ENCODE measurements at places on chromosomes 5 and 9.

GRCh38 chr9:69620731-69621130, 51.4 kb downstream of the APBA1 start:
- DNase-seq = no peak
- H3K27me3 ChIP-seq = no peaks in the 10 kb centered on the region
- no peaks in the 10 kb centered on the region for H3K36me3 ChIP-seq
- H3K4me1 ChIP-seq = no peaks in the 10 kb centered on the region

DNA sequence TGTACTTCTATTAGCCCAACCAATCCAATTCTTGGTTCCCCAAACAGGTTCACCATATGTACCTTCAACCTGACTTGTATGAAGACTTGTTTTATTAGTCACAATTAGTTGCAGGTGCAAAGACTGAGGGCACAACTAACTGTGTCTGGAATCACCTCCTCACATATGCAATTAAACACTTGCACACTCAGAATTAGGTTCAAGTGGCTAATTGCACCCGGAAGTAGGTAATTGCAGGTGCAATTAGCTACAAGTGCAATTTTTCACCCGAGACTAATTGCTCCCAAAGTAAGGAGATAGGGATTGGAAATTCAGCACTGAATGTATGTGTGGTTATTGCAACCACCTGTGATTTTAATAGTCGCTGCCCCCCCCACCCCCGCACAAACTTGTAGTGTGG, 338.9 kb downstream of the ZSWIM6 start:
- no peak for DNase-seq
- no peak overlapping the region for H3K27ac ChIP-seq
- H3K4me3 ChIP-seq = no peak overlapping the region
- H3K36me3 ChIP-seq = no peaks in the 10 kb centered on the region
- H3K27me3 ChIP-seq = no peaks in the 10 kb centered on the region

- no peaks in the 10 kb centered on the region for H3K4me1 ChIP-seq
- H3K27me3 ChIP-seq = no peaks in the 10 kb centered on the region
- no peak for DNase-seq
- H3K36me3 ChIP-seq = no peaks in the 10 kb centered on the region
Measured at GRCh38 chr5:79878721-79879336, 112.2 kb downstream of the MTX3 start.

DNA sequence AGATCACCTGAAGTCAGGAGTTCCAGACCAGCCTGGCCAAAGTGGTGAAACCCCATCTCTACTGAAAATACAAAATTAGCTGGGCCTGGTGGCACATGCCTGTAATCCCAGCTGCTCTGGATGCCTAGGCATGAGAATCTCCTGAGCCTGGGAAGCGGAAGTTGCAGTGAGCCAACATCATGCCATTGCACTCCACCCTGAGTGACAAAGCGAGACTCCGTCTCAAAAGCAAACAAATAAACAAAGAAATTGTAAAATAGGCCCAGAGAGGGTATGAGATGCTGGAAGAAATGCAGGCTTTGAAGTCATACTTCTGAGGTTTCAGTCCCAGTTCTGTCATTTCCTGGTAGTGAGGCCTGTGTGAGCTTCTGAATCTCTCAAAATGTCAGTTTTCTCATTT, 5.3 kb upstream of the ARHGEF37 start:
- no peaks in the 10 kb centered on the region for H3K27me3 ChIP-seq
- DNase-seq = no peak
- H3K36me3 ChIP-seq = no peaks in the 10 kb centered on the region
- H3K4me1 ChIP-seq = no peaks in the 10 kb centered on the region
- no peak overlapping the region for H3K27ac ChIP-seq

GRCh38 chr9:137025517-137025966, 2.5 kb downstream of the ABCA2 start:
- DNase-seq = no peak
- peak overlapping the region; percentile 18 for H3K27ac ChIP-seq
- H3K4me3 ChIP-seq = no peak overlapping the region
- H3K4me1 ChIP-seq = peaks cover 15% of the 10 kb centered on the region
- no peaks in the 10 kb centered on the region for H3K27me3 ChIP-seq
- H3K36me3 ChIP-seq = no peaks in the 10 kb centered on the region

GRCh38 chr5:89473196-89473595, 590.2 kb upstream of the MEF2C start:
- no peaks in the 10 kb centered on the region for H3K4me1 ChIP-seq
- no peaks in the 10 kb centered on the region for H3K36me3 ChIP-seq
- no peak overlapping the region for H3K27ac ChIP-seq
- no peaks in the 10 kb centered on the region for H3K27me3 ChIP-seq
- DNase-seq = no peak
- no peak overlapping the region for H3K4me3 ChIP-seq

DNA sequence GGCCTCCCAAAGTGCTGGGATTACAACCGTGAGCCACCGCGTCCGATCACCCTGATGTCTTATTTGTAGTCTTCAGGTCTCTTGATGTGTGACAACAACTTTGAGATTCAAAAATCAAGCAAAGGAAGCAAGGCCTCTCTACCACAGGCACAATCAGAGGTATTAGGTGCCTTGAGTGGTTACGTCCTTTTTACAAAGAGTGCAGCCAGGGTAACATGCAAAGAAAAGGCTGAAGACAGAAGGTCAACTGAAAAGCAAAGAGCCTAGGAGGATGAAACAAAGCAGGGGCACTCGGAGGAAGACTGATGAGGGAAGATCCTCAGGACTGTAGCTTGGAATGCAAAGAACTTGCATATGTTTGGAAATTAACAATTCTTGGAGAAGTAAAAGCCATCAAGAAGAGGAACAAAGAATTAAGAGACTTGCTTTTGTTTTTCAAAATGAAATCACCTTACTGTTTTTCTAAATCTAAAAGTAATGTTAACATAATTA, 362.1 kb downstream of the EBF1 start:
- no peak overlapping the region for H3K27ac ChIP-seq
- H3K4me1 ChIP-seq = no peaks in the 10 kb centered on the region
- no peak overlapping the region for H3K4me3 ChIP-seq

DNA sequence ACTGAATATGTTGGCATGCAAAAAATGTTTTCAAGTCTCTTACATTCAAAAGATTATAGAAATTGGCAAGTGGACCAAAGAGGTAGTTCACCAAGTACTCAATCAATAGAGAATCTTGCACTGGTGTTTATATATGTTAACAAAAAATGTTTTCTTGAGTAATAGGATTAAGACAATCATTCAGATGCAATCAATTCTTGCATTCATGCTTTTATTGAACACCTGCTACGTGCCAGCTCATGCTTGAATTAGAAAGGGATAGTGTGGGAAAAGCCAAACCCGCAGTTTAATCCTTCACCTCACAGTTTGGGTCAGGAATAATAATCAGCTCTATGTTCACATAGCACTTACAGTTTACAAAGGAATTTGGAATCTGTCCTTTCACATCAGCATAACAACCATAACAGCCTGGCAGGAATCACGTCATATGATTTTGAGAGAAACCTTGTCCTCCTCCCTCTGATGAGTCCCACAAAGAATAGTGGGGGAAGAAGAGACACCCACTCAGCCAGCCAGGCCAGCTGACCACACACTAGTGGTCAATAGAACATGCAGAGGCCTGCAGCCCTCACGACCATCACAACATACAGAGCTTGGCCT, 36.8 kb upstream of the FRRS1L start:
- no peak for DNase-seq
- no peak overlapping the region for H3K4me3 ChIP-seq
- H3K4me1 ChIP-seq = no peaks in the 10 kb centered on the region
- H3K27me3 ChIP-seq = no peaks in the 10 kb centered on the region

GRCh38 chr5:157965989-157966388, 107.0 kb upstream of the CLINT1 start:
- H3K27me3 ChIP-seq = no peaks in the 10 kb centered on the region
- no peak for DNase-seq
- H3K36me3 ChIP-seq = no peaks in the 10 kb centered on the region
- H3K27ac ChIP-seq = no peak overlapping the region
- H3K4me3 ChIP-seq = no peak overlapping the region

All from pancreas (tissue), 10 donors.